ENCODE measurements at places on chromosomes 13 and 19.

- DNase-seq: peak; percentile 15
Observed at GRCh38 chr13:41019011-41019487, at the start of gene ELF1. TSS of gene ELF1 (minus strand) at chr13:41019316. CDS start at chr13:40982054, 37,262 bp downstream.

DNA sequence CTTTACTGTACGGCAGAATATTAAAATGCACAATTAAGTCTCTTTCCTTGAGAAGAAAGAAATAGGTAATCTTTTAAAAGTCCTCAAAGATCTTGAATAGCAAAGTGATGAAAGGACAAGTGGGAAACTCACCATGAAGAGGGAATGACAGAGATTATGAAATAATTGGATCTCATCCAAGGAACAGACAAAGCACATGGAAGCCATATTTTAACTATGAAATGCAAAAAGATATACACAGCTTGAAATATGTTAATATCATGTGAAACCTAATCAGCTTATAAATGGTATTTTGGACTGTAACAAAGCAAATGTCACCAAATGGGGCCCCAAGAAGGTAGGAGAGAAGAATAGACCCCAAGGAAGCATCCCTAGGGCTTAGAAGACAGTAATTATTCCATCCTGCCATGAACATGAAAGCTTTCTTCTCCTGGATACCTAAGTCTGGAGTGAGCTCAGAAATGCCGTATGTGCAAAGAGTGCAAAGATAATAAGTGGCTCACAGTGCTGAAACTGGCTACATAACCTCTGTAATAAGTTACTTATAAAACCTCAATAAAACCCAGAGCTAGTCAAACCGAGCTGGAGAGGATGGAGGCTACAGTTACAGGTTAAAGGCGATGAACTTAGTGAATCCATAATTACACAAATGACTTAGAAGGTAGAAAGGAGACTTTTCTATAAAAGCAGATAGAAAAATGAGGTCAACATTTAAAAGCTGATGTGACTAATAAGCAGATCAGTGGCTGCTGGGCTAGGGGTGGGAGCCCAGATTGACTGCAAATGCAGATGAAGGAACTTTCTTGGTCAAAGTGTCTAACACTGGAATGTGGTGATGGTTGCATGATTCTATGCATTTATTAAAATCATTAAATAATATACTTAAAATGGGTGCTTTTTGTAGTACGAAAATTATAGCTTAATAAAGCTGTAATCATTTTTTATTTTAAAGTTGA, 34.4 kb downstream of the DCLK1 start:
- DNase-seq: no peak

GRCh38 chr19:14774373-14774772, 4.0 kb downstream of the ADGRE2 start:
- DNase-seq: no peak

GRCh38 chr13:78603240-78603957, at the start of gene POU4F1:
TSS of gene POU4F1 (minus strand) at chr13:78603552. CDS start at chr13:78603326, 226 bp downstream.
- DNase-seq: peak; percentile 49

- DNase-seq: peak; percentile 27
Observed at GRCh38 chr13:25874907-25875306, 176.9 kb downstream of the SHISA2 start.

- no peak for DNase-seq
Observed at GRCh38 chr13:112894673-112895481, 74.1 kb upstream of the MCF2L start.

GRCh38 chr13:51357928-51358595, 18.6 kb downstream of the SERPINE3 start:
- no peak for DNase-seq

DNA sequence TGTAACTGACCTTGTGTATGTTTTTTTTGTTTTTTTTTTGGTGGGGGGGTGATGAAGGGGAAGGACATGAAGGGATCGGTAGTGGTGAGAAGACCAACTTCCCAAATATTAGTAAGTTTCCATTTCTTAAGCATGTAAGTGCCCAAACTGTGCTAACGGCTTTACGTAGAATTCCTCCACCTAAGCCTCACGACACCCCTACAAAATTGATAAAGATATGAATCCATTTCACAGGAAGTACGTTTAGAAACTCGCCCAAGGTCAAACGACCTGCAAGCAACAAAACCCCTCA, 649 bp downstream of the UQCRFS1 start:
- no peak for DNase-seq

- DNase-seq: no peak
Observed at GRCh38 chr13:49597043-49597641, 11.8 kb upstream of the RCBTB1 start.

- DNase-seq: no peak
Observed at GRCh38 chr13:25707726-25708125, 336.0 kb downstream of the ATP8A2 start.

DNA sequence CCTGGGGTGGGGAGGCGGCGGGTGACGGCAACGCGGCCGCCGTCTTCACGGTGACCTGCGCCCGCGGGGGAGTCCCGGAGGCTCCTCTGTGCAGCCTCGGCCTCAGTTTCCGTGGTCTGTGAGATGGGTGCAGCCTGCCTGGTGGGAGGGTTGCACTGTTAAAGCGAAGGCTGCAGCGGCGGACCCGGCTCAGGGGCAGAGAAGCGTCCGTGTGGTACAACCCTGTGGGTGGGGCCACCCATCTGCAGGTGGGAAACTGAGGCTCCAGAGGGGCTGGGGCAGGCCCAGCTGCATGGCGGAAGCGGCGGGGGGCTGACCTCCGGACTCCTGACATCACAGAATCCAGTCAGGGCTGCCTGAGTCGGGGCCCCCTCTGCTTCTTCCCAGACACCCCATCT, 481 bp downstream of the FGF22 start:
- no peak for DNase-seq

- DNase-seq: no peak
Observed at GRCh38 chr19:38370299-38370698, 4.1 kb upstream of the PSMD8 start.

- no peak for DNase-seq
Observed at GRCh38 chr13:100269837-100270236, 180.9 kb downstream of the PCCA start.

GRCh38 chr13:89852570-89852969, 1494.9 kb upstream of the MIR17HG start:
- no peak for DNase-seq

DNA sequence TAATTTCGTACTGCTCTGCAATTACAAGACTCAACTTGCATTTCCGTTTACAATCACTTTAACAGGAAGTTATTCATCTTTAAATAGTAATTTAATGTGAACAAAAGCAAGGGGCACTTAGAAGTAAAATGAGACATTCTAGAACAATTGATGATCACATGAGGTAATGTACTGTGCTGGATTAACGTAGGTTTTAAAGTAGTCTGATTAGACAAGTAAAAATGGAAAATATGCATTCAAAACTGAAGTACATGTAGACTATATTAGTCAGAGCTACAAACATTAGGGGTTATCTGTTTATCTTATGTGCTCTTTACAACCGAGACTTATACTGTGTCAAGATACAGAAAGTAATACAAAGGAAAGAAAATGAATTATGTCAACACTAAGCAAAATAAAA, 1528.0 kb downstream of the SLITRK5 start:
- DNase-seq: no peak

GRCh38 chr19:43483281-43483680, 17.9 kb upstream of the LYPD3 start:
- DNase-seq: no peak

DNA sequence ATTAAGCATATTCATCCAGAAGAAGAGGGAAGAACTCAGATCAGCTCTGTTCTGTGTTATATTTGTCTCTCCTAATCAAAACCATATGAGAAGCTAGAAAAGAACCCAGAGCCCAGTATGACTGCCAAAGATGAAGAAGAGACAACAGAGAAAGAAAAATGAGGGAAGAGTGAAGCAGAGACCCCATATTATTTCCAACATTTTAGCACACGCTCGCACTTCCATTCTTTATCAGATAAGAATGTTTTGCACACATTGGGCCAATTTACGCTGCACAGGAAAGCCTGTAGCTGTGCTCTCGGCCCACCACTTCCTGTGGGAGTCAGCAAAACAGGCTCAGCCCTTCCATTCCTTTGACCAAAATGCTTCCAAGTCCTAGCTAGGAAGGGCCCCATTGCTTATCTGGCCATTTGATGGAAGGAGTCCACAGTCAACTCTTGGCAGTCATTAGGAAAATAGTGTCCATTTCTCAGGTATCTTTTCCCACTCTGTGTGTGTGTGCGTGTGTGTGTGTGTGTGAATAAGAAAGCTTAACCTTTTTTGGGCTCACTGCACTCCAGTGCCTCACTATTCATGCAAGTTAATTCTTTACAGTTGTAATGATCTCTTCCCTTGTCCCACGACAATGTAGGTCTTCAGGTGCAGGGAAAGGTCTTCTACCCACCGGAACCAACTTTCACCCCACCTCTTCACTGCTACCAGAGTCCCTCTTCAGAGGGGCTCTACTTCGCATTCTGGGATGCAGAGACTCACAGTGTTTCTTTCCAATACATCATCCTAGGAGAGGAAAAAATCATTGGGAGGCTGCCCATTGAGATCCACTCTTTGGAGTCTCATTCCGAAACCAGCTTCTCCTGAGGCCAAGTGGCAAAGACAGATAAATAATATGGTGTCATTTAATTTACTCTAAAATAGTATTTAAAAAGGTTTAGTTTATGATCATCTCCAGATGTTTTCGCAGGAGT, 237.5 kb downstream of the COG6 start:
- DNase-seq: no peak

DNA sequence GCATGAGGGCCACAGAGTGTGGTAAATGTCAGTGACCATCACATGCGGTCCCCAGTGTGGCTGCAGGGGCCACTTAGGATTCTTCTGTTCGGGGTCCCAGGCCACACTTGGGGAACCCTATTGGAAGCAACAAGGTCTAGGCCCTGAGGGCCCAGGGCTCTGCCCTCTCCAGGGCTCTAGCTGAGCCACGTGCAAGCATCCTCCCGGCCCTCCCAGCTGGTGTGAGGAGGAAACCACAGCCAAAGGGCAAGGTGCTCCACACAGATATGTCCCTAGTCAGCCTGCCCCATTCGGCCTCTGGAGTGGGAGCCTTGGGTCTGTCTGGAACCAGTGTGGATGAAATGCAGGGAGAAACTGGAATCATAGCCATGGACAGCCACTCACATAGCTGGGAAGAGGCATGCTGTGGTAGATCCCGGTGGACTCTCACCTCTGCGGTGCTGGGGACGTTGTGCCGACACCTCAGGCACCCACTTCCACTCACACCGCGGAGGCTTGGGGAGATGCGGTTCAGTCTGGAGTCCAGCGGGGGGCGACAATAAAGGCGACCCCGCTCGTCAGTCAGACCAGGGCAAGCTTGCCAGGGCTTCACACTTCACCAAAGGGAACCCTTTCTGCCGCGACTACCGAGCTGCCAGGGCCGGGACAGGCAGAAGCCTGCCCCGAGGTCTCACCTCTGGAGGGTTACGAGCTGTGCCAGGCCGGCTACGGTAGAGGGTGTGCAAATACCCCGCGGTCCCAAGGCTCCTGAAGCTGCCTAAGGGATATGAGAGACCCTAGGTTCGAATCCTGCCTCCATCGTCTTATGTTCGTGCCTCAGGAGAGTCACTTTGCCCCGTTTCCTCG, 4.3 kb upstream of the ZNF497 start:
- no peak for DNase-seq

- DNase-seq: no peak
Observed at GRCh38 chr19:18629166-18630088, 7.4 kb upstream of the KLHL26 start.

- no peak for DNase-seq
Observed at GRCh38 chr19:5588906-5589676, 21.3 kb upstream of the TINCR start.

DNA sequence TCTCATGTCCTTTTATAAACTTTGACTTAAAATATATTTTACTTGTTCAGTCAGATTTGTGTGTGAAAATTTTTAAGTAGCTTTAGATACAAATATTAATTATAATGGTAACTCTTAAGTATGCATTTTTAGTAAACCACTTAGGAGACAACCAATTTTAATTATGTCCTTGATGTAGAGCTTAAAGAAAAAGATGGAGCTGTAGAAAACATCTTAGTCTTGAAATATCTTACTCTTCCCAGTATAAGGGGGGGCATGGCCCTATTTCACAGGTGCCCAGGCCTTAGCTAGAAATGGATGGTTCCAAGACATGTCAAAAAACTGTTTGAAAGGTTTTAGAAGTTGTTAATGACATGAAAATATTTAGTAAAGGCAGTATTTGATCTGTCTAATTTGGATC, 43.4 kb upstream of the CEACAM21 start:
- DNase-seq: no peak

DNA sequence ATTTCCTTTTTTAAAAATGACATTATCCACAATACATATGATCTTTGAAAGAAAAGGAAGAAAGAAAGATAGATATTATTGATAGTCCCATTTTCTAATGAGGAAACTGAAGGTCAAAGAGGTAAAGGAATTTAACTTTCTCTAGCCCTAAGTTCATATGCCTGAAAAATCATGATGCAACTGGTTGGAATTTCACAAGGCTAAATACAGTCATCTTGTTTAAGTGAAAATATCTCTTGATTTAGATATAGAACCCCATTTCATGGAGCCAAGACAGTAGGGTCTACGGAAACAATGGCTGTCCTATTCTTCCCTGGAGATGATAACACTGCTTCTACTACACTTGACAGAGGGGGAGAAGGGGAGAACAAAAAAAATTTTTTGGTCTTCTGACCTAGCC, 366.2 kb downstream of the DNAJC15 start:
- no peak for DNase-seq

- DNase-seq: no peak
Observed at GRCh38 chr19:58407658-58408151, 744 bp upstream of the ZNF584 start.

DNA sequence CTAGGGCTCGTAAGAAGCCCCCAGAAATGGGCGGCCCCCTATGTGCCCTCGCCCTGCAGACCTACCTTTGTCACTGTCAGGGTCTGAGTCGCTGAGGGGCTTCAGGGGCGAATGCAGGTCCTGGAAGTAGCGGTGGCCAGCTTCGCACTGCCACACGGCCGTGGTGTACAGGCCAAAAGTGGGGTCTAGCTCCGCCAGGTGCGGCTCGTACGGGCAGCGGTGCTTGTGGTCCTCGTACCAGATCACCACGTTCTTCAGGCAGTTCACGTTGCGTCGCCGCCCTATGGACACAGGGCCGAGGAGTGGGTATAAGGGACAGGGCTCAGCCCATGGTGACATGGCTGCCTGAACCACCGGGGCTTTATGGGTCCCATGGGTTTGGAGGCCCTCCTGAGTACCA, 9.8 kb downstream of the ZNF653 start:
- DNase-seq: no peak

DNA sequence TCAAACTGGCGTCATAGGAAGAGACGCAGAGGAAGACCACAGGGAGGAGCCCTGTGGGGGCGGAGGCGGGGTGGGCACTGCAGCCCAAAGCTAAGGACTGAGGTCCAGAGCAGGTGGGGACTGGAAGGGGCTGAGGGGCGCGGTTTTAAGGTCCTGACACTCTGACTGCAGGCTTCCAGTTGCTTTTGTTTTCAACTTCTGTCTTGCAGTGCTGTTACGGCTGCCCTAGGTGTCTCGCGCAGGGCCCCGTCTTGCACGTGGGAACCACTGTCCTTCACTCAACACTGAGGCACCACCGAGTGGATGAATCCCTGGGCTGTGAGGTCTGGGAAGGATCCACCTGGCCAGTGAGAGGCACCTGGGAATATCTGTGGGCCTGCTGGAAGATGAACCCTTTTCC, 76.0 kb downstream of the TEX29 start:
- no peak for DNase-seq
